Left kidney (tissue), 8 donors: ENCODE measurements at places on chromosomes 16 and 17.
A peak's percentile ranks its signal among the peaks of the same experiment; 100 is the strongest.

- no peak for DNase-seq
Observed at GRCh38 chr16:18048853-18049546, 287.5 kb downstream of the NPIPA8 start.

- DNase-seq = peak; percentile 53
Observed at GRCh38 chr17:33674685-33675084, 381.6 kb upstream of the ASIC2 start.

GRCh38 chr17:80749611-80750010, 205.0 kb downstream of the RPTOR start:
- DNase-seq = no peak

GRCh38 chr16:54631782-54632181, 298.9 kb upstream of the IRX5 start:
- no peak for DNase-seq

DNA sequence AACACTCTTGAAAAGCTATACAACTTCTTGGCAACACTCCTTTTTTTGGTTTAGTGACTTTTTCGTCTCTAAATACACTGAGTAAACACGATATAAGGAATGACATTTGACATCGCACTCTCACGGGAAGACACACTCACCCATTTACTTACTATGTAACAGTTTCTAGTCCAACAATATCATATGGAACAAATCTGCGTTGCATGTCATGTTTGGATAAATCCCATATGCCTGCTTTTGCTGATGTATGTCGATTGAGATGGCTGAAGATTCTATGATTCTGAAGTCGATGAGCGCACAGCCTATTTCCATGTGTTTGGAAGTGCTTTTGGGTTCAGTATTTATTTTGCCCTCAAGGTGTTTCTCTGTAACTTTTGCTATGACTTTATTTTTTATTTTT, 18.2 kb downstream of the ITGAE start:
- no peak for DNase-seq

GRCh38 chr17:55546481-55546880, 35.2 kb upstream of the SMIM36 start:
- DNase-seq = no peak

DNA sequence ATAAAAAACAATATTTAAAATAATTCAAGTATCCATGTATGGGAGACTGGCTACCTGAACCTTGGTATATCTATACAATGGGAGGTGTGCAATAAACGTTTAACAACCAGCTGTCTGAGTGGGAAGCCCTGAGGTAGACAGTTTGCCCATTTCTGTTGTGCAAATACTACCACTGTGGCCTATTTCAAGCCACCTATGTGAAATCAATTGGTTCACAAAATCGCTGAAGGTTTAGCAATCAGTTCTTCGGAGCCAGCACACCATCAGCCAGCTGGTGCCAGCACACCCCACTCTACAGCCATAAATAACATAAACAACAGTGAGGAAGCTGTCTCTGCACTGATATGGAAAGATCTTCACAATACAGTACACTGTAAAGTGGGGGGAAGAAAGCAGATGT, 46.7 kb upstream of the KDM8 start:
- DNase-seq = no peak

DNA sequence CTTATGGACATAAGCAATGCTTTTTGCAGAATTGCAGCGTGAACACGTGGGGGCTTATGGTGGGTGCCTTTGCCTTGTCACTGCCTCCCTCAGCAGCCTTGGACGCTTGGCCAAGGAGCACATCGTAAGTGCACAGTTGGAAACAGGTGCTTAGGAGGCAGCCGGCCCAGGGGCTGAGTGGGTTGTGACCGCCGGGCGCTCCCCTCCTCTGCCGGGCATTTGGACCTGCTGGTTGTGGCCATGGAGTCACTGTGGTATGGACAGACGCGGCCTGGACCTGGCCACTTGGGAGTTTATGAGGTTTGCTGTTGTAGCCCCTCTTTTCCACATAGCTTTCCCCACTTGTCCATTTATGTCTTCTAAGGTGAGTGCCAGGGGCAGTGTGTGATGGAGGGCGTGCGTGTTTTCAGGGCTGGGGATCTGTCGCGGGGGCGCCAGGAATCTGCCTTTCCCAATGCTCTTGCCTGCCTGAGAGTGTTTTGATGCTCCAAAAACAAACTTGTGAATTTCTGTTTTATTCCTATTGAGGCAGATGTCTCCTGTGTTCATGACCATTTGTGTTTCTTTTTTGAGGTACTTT, 49.2 kb downstream of the PDPK1 start:
- no peak for DNase-seq
